Activated CD4-positive, alpha-beta T cell treated with anti-CD3 and anti-CD28 coated beads, Interleukin-2, amount 50 U/mL, for 48 hours (primary cell): ENCODE measurements at places on chromosomes 5 and 9.

- no peak for DNase-seq
Measured at GRCh38 chr5:165425594-165425993, 1920.2 kb downstream of the MAT2B start.

- DNase-seq, result no peak
Measured at GRCh38 chr9:7273575-7273974, 515.8 kb downstream of the KDM4C start.

- DNase-seq, result no peak
Measured at GRCh38 chr9:91935066-91935749, 14.8 kb downstream of the ROR2 start.

DNA sequence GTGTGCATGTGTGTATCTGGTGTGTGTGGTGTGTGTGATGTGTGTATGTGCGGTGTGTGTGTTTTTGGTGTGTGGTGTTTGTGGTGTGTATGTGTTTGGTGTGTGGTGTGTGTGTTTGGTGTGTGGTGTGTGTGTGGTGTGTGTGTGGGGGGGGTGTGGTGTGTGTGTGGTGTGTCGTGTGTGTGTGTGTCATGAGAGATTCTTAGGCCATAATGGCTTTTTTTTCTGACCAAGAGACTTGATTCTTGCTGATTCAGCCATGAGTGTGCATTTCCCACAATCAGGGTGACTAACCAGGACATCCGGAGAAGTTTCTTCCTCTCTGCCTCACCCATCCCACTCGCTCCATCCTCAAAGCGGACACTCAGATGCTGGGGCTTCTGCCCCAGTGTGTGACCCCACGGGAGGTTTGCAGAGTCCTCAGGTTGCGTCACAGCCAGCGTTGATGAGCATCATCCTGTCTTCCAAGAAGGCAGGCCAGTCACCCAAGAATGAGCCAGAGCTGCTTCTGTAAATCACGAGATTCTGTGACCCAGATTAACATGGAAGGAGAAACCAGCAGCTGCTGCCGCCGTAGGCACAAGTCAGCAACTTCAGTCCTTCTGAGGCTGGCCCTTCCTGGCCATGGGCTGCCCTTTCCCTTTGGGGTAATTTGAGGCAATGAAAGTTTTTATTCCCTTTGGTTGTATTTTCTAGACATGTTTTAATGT is 12.5 kb upstream of the CTSL start:
- DNase-seq, result peak; percentile 64

- DNase-seq, result no peak
Measured at GRCh38 chr9:97373331-97373730, 38.6 kb upstream of the TDRD7 start.
